ENCODE measurements at places on chromosomes 2 and 18.
A peak's percentile ranks its signal among the peaks of the same experiment; 100 is the strongest.

DNA sequence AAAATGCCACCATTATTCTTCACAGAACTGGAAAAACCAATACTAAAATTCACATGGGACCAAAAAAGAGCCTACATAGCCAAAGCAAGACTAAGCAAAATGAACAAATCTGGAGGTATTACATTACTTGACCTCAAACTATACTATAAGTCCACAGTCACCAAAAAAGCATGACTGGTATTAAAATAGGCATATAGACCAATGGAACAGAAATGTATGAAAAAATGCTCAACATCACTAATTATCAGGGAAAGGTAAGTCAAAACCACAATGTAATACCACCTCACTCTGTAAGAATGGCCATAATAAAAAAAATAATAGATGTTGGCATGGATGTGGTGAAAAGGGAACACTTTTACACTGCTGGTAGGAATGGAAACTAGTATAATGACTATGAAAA is 158.6 kb downstream of the CDH2 start:
- no peak for DNase-seq

DNA sequence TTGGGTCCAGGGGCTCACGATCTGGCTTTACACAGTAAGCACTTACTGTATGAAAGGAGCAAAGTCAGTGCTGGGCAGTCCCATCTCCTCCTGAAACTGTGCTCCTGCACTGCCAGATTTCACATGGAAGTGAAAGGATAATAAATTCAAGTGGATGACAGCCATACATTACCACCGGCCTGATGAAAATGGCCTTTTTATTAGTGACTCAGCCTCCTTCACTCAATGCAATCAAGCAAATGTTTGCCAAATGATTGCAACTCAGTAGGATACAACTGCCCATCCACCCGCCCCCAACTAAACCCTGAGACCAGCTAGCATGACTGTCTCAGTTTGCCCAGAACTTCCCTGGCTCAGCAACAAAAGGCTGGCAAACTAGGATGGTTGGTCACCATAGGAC is 77.1 kb downstream of the MYO5B start:
- no peak for DNase-seq

GRCh38 chr2:136611451-136611850 is 153.9 kb upstream of the THSD7B start:
- no peak for DNase-seq

GRCh38 chr18:1383465-1383864 is 478.8 kb downstream of the ADCYAP1 start:
- no peak for DNase-seq

- DNase-seq: no peak
Measured at GRCh38 chr2:236242057-236242495, 22.1 kb downstream of the ASB18 start.

DNA sequence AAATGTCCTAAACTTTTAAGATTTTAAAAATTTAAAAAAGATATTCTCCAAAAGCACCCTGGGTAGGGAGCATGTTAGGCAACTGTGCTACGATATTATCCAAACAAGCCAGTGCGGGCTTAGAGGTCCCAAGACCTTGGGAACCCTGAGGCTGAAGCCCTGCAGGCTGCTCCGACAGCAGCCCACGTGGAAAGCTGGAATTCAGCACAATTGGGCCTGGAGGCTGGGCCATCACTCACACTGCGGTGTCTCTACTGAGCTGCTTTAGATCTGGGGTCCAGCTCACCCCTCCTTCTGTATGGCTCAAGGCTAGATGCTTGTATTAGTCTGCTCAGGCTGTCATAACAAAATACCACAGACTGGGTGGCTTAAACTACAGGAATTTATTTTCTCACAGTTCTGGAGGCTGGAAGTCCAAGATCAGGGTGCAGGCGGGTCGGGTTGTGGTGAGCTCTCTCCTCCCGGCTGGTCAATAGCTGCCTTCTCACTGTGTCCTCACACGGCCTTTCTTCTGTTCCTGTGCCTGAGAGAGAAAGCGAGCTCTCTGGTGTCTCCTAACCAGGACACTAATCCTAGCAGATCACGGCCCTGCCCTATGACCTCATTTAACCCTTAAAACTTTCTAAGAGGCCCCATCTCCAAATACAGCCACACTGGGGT is 42.5 kb downstream of the DPYSL5 start:
- DNase-seq: no peak

- DNase-seq: no peak
Measured at GRCh38 chr2:221524158-221524557, 47.9 kb downstream of the EPHA4 start.

- no peak for DNase-seq
Measured at GRCh38 chr2:144099780-144100377, 420.0 kb downstream of the ZEB2 start.

DNA sequence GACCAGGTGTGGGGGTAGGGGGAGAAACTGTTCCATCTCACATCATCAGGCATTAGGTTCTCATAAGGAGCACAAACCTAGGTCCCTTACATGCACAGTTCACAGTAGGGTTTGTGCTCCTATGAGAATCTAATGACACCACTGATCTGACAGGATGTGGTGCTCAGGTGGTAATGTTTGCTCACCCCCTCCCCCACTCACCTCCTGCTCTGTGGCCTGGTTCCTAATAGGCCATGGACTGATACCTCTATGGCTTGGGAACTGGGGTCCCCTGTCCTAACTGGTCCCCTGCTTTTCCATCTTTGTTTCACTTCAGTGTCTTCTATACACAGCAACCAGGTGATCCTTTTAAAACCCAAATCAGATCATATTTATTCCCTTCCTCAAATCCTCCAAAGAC is 267.8 kb downstream of the TNS1 start:
- no peak for DNase-seq

GRCh38 chr2:153110486-153110885 is 368.1 kb downstream of the RPRM start:
- no peak for DNase-seq

GRCh38 chr2:119469131-119469530 is 37.5 kb downstream of the TMEM37 start:
- DNase-seq: no peak

- DNase-seq: no peak
Measured at GRCh38 chr2:18749912-18750526, 160.7 kb upstream of the NT5C1B start.

GRCh38 chr2:98691303-98691702 is 39.6 kb downstream of the MGAT4A start:
- no peak for DNase-seq

- DNase-seq: no peak
Measured at GRCh38 chr2:107285621-107286299, 399.8 kb upstream of the ST6GAL2 start.

DNA sequence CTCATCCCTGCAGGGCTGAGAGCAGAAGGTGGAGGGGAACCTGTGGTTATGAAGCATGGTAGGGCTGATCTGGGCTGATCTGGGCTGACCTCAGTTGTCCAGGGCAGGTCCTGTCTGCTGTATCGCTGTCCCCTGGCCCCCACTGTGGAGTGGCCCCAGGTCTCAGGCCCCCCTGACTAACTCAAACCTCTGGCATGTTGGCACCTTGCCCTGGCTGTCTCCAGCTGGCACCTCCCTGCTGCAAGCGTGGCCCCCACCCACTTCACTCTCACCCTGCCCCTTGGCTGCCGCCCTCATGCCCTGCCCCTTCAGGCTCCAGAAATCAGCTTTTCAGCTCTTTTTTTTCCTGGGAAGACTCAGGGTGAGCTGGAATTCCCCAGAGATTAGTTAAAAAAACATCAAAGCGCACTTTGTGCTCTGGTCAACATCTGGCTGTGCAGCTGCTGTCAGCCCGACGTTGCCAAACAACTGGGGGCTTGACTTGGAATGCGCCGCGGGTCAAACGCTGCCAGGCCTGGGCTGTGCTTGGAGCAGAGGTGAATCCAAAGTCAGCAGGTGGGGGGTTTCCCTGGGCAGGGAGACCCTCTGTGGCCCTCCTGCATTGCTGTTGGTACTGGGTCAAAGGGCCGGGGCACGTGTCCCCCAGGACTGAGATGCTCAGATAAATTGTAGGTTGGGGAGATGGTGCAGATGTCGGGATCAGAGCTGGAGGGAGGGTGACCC is 173.8 kb upstream of the HDAC4 start:
- DNase-seq: no peak

GRCh38 chr2:227370092-227370491 is 9.0 kb downstream of the TM4SF20 start:
- DNase-seq: no peak

DNA sequence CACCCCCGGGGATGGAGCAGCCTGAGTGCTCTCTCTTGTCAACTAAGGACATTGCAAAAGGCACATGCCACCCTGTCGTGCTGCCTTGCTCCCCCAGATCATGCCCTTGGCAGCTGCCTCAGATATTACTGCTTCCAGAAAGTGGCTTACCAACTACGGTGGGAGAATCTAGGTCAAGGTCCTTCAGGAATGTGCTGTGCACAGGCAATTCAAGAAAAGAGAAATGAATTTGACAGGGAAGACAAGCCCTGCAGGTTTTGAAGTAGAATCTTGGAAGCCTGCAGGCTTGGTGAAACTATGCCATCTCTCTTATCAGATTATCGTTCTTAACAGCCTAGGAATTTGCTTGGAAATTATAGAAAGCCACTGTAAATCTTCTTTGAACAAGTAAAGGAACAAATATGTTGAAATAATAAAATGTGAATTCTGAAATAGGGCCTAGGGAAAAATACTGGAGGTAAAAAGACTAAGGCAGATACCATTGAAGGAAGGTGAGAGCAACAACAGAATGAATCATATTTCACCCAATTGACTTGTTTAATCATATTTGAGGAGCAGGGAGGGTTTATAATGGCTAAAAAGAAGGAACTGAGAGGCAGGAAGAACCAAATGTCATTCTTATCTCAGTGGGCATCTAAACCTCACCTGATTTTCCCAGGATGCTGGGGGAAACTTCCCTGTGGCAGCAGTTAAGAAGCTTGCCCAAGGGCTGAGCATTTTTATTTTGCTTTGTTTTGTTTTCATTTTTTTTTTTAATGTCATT is 94.0 kb upstream of the GLS start:
- DNase-seq: no peak

- DNase-seq: peak; percentile 27
Measured at GRCh38 chr2:234273887-234274584, 222.8 kb downstream of the ARL4C start.
